Activated CD8-positive, alpha-beta memory T cell treated with anti-CD3 and anti-CD28 coated beads, Interleukin-2, amount 50 U/mL, for 4 hours (primary cell): ENCODE measurements at places on chromosomes 4 and X.

- DNase-seq = no peak
Measured at GRCh38 chrX:136076942-136077341, 70.4 kb upstream of the FHL1 start.

DNA sequence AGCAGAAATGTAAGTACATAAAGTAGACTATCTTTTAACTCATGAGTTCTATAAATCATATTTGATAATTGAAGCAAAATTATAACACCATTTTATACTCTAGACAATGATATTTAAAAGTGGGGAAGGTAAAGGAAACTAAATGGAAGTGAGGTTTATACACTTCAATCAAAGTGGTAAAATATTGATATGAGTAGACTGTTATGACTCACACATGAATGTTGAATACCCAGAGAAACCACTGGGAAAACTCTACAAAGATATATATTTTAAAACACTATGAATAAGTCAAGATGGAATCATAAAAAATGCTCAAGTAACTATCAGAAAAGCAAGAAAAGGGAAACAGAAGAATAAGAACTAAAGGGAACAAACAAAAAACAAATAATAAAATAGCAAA is 8.4 kb downstream of the VSIG1 start:
- no peak for DNase-seq

GRCh38 chr4:88599714-88600113 is 7.4 kb downstream of the HERC3 start:
- no peak for DNase-seq

GRCh38 chr4:169622566-169622965 is 2.2 kb downstream of the CLCN3 start:
- no peak for DNase-seq

DNA sequence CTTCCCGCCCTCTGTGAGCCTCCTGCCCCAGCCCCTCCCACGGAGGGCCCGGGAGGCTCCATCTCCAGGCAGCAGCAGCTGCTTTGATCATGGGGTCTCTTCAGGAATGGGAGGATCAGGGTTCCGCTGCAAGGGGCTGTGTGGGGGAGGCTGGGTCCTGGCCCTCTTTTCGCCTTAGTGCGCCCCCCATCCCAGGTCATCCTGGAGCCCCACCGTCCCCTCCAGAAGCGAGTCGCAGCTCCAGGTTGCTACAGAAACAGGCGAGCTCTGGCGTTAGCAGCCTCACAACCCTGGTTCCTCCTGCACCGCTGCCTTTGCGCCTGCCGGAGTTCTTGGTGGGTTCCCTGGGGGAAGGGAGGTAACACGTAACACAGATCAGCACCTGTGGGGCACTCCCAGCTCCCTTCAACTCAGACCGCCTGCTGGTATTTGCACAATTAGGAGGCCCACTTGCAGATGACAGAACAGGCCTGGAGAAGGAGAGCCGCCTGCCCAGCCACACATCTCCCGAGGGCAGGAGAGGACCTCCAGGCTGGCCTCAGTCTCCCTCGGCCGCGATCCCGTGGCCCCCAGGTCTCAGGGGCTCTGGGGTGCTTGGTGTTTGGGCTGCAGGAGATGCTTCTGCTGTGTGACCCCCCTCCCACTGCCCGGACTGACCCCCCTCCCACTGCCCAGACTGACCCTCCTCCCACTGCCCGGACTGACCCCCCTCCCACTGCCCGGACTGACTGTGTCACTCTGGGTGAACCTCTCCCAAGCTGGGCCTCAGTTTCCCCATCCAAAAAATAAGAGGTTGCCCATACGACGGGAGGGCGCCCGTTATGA is 64.2 kb upstream of the ADRA2C start:
- DNase-seq = no peak

DNA sequence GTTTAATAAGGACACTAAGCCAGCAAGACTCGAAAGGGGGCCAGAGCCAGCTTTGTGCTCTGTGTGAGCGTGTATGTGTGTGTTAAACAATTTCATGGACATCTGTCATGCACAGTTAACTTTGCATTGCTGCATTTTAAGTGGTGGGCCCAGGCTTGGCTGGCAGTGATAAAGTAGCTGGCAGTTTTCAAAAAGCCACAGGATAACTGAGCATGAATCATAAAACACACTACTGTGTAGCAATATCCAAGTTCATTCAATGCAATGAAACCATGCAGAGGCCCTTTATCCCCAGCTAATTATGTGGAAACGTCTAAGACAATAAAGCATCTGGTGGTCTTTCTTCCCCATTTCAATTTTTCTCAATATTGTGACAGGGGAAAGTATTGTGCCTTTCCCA is 132.9 kb downstream of the NKX6-1 start:
- DNase-seq = no peak

DNA sequence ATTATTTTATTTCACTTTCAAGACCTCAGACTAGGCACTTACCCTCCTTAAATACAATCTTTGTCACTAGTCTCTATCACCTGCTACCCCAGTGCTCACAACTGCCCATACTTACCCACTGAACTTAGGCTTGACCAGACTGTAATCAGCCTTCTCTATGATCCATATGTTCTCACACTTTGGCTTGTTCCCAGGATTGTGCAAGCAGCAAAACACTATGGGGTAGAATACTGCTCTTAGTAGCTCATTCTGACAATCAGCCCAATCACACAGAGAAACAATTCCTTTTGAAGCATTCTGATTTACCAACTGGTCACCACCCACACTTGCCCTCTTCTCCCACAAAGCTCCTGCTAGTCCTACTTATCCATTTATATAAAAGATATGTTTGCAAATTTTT is 878.3 kb downstream of the FSTL5 start:
- no peak for DNase-seq

- DNase-seq = no peak
Measured at GRCh38 chr4:147362938-147363337, 118.0 kb upstream of the EDNRA start.

DNA sequence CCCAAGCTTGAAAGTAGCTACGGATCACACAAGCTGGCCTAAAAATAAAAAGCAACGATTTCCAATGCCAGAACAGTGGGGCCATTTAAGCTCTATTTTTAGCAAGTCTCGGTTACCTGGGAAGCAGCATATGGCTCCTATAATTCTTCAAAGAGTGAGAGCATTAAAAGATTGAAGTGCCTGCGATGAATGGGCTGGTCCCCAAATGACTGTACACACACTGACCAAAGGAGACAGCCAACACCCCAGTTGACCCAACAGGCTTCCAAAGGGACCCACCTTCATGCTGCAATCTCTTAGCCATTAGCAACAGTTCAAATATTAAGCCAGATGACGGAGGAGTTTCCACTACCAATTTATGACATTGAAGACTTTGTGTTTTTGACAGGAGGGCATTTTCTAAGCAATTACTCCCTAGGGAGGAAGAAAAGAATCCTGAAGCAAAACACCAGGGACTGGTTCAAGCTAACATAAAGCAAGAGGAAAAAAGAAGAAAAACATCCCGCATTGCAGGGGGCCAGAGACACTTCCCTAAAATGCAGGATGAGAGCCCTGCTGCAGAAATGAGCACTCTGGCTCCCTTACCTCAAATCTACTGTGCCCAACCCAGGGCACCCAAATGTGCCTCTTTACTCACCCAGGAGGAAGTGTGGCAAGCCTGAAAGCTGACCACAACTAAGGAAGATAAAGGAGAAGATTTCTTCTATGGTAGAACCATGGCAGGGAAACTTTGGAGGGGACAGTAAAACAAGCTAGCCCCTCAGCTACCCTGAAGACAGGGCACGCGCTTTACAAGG is 21.6 kb downstream of the SH3KBP1 start:
- DNase-seq = no peak

DNA sequence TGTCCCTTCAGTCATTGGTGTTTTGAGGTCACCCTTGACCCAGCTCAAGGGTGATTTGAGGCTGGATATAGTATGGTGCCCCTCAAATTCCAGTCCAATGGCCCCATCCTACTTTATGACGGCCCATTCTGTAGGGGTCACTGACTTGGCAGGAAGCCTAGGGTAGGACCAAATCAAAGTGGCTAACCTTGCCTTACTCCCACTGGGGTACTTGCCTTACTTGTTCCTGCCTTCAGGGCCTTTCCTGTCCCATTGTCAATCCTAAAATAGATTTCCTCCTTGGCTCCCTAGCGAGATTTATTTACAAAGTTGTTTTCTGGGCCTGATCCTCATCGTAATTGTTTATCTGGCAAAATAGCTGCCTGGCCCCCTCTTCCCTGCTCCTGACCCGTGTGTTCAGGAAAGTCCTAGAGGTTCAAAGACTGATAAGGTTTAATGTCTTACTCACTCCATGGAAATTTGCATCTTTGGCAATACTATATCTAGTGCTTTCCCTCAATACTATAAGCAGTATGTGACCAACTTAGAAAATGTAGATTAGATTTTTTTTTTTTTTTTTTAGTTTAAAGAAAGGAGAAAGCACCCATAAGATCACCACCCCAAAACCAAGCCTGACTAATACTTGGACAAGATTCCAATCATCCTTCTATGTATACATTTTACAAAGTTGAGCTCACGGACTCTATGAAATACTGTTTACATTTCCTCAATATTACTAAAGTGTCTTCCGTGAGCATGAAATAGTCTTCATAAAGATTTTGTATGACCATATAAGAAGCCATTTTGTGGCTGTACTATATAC is 44.8 kb downstream of the MSN start:
- DNase-seq = no peak

DNA sequence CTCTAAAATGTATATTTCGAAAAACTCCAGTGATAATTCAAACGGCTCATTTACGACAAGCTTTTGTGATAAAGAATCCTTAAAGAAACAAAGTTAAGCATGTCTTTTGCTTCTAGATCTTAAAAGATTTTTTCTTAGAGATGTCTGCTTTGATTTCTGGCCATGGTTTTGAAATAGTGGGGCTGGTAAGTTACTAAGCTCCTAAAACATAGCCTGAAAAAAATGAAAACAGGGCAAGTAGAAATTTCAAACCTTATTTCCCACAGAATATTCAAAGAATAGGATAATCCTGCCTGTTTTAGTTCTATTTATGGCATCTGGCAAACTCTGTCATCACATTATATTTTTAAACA is 318.3 kb downstream of the ARHGAP24 start:
- no peak for DNase-seq

DNA sequence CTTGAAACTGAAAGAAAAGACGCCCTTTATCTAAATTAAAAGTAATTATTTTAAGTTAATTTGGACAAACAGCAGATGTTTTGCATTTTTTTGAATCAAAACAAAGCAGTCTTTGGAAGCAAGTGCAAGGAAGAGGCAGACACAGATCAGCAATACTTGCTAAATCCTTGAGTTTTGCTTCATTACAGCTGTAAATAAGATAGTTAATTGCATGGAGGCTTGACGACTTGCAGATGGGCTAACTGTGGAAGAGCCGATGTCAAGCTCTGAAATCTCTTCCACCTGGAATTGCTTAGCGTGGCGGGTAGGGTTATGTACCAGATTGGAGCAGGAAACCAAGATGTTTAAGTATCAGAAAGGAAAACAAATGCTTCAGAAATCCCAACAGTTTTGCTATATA is 148.8 kb downstream of the POLA1 start:
- no peak for DNase-seq
